T-helper 22 cell (primary cell): ENCODE measurements at places on chromosomes 16 and 17.

GRCh38 chr16:22198547-22199293, 7.4 kb upstream of the EEF2K start:
- DNase-seq, result no peak

DNA sequence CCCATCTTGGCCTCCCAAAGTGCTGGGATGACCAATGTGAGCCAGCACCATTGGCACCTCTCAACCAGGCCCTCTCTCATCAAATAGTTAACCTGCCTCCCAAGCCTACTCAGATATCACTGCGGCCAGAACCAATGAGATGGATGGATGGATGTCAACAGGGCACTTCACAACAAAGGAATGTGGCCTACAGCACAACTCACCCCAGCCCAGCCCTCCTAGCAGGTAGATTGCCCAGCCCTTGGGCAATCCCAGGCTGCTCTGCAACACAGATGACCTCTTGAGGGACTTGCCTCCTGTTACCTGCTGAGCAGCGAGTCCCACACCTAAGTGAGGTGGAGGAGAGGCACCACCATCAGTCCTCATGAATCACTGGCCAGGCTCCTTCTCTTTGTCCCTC, 22.6 kb upstream of the KIFC3 start:
- no peak for DNase-seq

GRCh38 chr17:67751101-67752074, 33.7 kb downstream of the NOL11 start:
- no peak for DNase-seq

DNA sequence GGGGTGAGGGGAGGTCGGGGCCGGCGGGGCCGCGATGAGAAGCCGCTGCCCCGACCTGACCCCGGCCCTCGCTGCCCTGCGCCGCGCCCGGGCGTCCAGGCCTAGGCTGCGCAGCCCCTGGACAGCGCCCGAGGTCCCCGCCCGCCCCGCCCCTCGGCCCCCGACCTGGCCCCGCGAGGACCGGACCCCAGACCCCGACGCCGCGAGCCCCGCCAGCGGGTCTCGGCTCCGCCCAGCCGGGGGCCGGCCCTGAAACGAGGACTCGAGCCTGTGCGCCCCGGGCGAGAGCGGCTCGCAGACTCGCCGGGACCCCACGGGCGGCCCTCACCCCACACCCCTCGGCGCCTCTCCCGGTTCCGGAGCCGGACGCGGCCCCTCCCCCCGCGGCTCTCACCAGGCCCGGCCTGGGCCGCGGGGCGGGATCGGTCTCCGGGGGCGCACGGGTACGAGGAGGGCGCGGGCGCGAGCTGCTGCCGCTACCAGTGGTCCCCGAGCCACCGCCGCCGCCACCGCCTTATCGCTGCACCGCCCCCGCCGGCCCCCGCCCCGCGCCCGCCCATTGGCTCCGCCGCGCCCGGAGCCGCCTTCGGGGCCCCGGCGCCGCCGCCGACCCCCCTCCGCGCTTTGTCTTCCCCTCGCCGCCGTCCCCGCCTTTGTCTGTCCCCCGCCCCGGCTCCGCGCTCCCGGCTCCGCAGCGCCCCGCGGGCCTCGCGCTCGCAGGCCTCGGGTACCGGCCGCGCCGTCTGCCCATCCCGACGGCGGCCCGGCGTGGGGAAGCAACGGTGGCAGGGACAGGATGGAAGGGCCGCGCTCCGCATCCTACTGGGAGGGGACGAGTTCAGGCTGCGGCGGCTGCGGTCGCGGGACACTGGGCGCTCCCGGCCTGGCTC, at the start of gene LIMD2:
TSS of gene LIMD2 (minus strand) at position 488 of the 890 bp plus-strand sequence. CDS start 827 bp downstream, outside the sequence.
- DNase-seq, result peak; percentile 80

DNA sequence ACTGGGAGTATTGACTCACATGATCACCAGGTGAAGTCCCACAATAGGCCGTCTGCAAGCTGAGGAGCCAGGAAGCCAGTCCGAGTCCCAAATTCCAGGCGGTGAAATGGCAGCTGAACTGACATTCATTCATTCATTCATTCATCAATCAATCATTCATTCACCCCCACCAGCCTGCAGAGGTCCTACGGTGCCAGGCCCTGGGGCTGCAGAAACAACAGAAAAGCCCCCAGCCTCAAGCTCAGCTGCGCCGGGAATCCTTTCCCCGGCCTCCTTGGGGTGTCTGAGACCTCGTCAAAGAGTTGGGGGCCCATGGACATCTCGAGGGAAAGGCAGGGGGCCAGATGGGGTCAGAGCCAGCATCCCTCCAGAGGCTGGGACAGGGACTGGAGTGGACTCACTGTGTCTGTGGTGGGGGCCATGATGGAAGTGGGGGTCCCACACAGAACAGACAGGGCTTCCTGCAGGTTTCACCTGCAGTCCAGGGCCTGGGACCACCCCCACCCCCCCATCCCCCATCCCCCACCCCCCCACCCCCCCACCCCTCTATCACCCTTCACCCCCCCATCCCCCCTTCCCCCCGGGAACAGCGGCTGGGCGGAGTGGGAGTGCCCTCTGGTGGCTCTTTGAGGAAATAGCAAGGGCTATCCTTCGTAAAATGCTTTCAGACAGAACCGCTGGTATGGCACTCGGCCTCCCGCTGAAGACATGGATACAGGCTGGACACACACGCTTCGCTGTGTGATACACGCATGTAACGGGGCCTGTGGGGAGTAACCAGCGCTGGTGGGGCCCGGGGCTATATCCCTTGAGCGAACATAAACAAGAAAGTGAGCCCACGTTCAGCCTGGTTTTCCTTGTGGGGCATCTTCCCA, 8.5 kb upstream of the ZC3H18 start:
- no peak for DNase-seq

DNA sequence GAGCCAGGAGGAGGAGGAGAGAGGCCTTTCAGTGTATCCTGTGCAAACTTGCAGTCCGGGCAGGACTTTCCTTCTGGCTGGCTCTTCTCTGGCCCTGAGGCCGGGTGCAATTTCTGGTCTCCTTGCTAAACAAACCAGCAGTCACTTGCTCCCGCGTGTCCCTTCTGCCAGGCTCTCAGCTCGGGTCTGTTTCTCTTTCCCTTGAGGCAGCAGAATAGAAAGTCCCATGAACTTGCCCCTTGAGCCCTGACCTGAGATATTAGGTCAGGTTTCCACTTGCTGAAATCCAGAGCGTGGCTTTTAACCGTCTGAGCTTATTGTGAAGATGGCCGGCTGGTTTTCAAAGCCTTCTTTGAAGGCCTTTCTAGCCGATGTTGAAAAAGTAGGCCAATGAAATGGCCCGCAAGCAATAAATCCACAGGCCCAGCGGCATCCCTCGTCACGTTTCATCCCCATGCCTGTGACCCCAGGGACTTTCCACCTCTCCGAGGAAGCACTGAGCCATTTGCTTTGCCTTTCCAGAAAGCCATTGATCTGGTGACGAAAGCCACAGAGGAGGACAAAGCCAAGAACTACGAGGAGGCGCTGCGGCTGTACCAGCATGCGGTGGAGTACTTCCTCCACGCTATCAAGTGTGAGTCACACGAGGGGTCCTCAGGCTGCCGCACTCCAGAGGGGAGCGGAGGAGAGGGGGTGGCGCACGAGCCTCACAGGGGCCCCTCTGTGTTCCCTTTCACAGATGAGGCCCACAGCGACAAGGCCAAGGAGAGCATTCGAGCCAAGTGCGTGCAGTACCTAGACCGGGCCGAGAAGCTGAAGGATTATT, 4.5 kb downstream of the VPS4A start:
- DNase-seq, result no peak

DNA sequence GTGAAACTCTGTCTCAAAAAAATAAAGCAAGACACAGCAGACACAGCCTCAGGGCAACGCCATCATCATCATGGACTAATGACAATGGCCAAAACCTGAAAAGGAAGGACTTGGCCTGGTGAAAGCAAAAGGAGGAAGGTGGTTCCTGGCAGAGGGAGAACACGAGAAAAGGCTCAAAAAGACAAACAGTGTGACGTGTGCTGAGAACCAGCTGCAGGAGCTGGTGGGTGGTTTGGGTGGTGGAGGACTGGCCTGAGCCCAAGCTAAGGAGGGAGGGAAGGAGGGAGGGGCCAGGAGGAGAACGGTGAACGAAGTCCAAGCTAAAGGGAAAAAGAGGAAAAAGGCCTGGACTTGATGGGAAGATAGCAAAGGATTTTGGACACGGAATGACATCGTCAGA, 85.1 kb downstream of the SLC39A11 start:
- no peak for DNase-seq
